Keratinocyte (primary cell): ENCODE measurements at places on chromosomes 2 and 18. TPM values are rescaled to one million over a fixed set of nuclear protein-coding genes. Genes with fewer than 3 reads are reported as not detected.

The TEKT4 gene
- not detected in 3 replicates for polyA plus RNA-seq

The AQP12B gene
- not detected in 3 replicates for polyA plus RNA-seq

The TXNL4A gene
- 89.9 to 142 TPM (median 98.4 TPM) in 3 replicates for polyA plus RNA-seq

DNA sequence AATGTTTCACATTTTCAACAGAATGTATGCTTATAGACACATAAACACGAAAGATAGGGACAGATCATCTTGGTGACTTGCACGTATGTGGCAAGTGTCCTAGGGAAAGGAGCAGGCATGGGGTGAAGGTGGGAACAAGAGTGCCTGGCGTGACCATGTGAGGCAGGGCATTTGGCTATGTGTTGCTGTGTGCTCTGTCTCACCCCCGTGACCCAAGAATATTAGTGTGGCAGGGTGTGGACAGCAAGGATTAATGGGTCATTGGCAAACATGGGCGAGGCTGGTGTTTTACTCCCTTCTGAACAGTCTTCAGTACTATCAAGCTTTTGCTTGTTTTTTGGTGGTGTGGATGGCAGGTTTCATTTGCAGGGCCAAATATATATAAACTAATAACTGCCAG, 1.3 kb upstream of the VWA3B start:
- no peak for DNase-seq

DNA sequence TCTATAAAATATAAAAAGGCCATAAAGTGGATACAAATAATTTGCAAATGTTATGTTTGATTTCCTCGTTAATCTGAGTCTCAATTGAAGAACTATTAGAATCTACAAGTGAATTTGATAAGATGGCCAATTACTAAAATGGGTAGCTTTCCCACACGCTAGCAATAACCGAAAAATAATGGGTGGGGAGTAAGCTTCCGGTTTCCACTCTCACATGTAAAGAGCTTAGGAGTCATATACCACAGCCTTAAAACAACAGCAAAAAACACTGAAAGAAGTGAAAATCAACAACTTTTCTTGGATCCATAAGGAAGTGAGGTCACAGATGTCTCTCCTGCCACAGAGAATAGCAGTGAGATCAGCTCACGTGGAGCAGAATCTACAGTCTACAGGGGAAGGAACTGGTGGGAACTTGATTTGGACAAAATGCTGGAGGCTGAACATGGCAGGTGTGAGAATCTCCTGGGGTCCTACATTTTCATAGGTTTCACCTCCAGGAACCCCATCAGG, 18.6 kb downstream of the THAP4 start:
- DNase-seq = no peak

- no peak for DNase-seq
Observed at GRCh38 chr2:231193216-231193615, 5.2 kb upstream of the ARMC9 start.

DNA sequence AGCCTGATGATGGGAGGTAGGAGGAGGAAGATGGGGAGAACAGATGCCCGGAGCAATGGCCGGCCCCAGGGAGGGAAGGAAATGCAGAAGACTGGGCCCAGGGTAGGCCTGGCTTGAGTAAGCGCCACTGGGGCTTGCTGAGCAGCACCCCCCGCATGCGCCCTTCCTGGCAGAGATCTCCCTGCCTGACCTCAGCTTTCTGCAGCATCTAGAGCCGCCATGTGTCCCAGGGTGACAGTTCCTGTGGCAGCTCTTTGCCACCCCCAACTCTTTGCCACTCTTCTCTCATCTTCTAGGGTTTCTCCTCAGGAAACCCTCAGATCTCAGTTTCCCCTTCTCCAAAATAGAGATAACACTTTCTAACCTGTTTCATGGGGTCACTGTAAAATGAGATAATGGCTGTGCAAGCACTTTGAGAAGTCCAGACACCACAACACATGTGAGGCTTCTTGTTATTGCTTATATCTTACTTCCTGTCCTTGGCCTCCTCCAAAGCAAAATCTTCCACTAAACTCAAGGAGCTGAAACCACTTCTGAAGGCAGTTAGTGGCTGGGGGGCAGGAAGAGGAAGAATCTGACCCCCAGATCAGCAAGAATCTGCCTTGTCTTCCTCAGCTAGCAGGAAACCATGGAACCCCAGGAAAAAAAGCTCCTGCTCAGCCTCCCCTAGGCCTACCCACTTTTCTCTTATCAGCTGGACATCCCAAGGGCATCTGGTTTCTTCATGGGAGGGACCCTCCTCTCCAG, 64.9 kb downstream of the EPAS1 start:
- no peak for DNase-seq
